ENCODE measurements at places on chromosomes 1 and 21.

- no peak for DNase-seq
Measured at GRCh38 chr1:41383094-41383852, 22.0 kb downstream of the FOXO6 start.

DNA sequence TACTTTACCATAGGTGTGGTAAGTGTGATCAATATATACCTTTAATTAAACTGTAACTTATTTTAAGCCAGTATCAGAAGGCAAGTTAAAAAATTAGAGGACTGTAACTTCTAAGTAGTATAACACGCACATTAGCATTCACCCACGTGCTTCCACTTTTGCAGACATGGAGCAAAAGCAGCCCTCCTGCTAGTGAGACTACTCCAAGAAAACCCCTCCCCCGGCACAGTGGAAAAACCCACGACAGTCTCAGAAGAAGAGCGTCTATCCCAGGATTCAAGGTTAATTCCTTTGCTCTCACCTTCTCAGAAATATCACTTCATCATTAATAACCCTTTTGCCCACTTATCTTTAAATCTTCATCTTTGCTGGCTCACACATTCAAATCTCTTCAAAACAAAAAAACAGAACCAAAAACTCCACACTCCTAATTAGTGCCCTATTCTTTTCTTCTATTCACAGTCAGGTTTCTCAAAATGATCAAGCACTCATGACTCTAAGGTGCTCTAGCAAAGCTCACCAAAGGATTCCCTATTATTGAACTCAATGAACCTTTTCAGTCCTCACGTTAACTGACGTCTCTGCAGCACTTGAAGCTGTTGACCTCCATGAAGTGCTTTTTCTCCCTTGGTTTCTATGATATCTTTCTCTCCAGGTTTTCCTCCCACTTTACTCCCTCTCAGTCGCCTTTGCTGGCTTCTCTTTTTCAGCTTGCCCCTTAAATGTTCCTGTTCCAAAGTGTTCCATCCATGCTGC lies 213.5 kb downstream of the SMYD3 start:
- DNase-seq = no peak

- no peak for DNase-seq
Measured at GRCh38 chr1:38775175-38775845, 84.3 kb downstream of the RRAGC start.

DNA sequence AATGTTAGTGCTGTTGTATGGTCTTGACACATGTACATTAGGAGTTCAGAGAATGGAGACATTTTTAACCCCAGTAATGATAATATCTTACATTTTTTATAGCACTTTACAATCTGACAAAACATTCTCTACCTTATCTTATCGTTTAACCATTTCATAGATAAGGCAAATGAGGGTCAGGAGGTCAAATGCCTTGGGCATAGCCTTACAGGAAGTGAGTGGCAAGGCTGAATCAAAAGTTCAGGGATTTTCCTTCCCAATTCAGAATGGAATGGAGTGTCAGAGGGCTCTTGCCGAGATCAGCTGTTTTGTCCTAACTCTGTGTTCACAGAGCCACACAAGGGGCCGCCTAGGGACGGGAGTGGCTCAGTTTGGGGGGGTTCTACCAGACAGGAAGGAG lies 57.6 kb upstream of the AK4 start:
- DNase-seq = no peak

DNA sequence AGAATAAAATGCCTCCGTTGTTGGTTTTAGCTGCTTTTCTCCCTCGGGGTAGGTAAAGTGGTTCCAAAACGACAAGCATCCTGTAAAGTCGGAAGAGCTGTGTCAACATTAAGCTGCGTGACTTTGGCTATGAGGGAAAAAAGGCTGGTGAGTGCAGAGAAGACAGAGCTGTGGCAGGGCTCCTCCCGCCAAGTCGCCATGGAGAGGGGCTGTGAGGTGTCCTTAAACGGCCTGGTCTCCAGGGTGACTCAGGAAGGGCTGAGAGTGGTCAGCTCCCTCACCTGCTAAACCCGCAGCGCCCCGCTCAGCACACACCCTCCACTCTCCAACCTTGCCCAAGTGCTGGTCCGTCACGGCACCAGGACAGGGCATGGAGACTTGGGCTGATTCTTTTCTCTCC lies 91.6 kb upstream of the SAMD11 start:
- DNase-seq = no peak

DNA sequence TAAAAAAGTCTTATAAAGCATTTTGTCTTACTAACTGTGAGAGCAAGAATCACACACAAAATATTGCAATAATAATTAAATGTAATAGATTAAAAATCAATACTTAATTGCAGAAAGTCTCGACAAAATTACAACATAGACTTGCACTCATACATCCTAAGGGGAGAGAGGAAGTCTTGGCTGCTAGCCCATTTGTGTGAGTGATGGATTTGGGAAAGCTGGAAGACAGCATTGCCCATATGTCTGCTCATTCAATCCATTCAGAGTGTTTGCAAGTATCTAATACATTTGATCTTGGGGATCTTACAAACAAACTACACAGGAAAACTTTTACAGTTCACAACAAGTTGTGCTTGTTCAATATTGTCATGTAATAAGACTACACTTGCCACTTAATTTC lies 140.5 kb downstream of the COL11A1 start:
- DNase-seq = no peak

DNA sequence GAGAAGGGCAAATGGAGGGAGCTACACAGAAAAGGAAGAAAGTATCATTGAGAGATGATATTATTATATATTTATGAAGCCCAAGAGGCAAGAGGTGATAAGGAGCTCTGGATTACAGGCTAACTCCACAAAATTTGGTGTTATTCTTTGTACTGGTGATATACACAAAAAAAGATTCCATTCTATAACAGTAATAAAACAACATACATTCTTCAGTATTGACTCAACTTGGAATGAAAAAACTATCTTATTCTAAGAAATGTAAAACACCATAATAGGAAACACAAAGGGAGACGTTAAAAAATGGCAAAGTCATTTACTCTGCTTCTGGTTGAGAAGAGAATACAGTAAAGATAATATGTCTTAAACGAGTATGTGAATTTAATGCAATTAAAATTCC lies 99.4 kb downstream of the TEX35 start:
- DNase-seq = no peak

- peak; percentile 21 for DNase-seq
Measured at GRCh38 chr1:66445492-66446181, 88.3 kb upstream of the SGIP1 start.

- DNase-seq = no peak
Measured at GRCh38 chr1:167000546-167000945, 11.5 kb downstream of the MAEL start.

DNA sequence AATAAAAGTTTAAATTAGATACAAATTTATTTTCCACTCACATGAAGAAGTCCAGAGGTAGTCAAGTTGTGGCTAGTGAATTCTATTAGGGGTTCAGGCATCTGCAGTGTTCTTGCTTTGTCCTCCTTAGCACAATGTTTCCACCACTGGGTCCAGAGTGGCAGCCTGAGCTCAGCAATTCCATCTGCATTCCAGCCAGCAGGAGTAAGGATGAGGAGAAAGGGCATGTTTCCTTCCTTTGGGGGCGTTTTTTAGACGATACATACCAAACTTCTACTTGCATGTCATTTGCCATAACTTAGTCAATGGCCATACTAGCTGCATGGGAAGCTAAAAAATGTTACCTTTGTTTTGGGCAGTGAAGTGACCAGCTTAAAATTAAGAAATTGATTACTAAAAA lies 98.5 kb upstream of the VANGL1 start:
- no peak for DNase-seq

DNA sequence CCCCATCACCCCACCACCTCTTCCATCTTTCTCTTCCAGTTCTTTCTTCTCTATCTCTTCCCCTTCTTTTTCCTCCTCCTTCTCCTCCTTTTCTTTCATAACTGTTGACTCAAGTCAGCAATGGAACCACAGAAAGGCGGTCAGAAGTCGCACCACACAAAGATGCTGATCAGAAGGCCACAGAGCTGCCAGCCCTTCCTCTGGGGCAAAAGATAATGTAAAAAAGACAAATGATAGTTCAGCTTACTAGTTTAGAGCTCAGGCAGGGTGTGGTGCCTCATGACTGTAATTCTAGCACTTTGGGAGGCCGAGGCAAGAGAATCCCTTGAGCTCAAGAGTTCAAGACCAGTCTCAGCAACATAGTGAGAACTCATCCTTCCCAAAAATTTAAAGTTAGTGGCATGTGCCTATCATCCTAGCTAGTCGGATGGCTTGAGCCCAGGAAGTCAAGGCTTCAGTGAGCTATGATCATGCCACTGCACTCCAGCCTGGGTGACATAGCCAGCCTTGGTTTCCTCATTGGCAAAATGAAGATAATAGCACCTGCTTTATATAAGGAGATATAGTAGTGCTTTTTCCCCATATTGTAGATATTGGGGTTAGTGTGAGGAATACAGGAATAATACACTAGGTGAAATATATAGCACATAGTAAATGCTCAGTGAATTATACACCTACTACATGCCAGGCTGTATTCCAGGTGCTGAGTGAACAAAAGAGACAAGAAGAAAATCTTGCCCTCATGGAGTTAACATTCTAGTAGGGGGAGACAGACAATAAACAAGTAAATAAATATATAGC lies 12.5 kb upstream of the IGSF3 start:
- no peak for DNase-seq

DNA sequence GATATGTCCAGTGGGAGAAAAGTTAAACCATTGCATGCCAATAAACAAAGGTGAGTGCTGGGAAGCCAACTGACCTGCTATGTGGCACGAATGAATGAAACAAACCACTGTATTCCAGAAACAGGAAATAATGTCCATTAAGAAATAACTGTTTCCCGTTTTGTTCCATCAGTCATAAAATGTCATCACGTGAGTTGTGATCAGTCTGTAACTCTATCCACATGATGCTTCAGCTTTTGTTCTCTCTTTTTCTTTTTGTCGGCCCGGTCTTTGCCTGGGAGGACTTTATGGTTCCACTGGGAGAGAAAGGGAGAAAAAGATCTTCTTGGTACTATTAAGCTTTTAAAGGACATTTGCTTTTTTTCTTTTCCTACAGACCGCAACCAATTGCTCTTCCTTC lies 179.9 kb downstream of the TGFB2 start:
- no peak for DNase-seq

DNA sequence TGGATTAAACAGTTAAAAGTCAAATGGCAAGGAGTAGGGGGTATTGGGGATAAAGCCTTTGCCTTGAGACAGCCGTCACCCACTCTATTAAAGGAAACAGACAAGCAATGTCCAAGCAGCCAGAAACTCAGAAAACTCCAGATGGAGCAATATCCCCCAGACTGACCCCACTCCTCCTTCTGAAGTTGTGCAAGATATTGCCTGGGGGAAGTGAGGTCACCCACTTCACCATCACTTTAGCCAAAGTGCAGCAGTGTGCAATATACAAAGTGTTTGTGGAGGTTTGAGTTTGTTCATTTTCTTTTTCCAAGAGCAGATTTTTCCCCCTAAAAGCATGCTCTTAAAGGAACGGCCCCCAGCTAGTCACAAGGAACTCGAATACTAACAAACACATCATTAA lies 125.1 kb downstream of the ETS2 start:
- no peak for DNase-seq

DNA sequence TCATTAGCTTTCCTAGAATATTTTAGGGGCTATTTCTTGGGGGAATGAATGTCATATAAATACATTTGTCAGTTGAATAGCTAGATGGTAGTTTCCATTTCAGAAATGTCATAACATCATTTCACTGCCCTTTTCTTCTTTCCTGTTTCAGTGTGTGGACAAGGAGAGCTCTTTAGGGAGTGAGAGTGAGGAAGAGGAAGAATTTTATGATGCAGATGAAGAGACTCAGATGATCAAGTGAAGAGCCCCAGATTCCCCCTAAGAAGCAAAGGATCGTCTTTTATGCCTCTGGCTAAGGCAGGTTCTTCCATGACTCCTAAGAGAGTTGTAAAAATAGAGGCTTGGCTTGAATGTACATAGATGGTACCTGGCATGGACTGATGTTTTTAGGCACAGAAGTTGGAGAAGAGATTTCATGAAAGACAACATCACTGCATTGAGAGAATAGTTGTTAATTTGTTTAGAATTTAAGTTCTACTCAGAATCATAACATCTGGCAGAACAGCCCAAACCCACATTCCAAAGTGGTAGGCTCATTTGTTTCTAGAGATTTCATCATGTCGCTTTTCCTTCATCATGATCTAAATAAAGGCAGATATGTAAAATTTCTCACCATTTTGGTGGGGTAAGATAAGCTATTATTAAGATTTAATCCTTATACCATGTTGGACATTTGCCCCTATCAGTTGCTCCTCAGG lies 44.2 kb upstream of the MAB21L3 start:
- DNase-seq = no peak

DNA sequence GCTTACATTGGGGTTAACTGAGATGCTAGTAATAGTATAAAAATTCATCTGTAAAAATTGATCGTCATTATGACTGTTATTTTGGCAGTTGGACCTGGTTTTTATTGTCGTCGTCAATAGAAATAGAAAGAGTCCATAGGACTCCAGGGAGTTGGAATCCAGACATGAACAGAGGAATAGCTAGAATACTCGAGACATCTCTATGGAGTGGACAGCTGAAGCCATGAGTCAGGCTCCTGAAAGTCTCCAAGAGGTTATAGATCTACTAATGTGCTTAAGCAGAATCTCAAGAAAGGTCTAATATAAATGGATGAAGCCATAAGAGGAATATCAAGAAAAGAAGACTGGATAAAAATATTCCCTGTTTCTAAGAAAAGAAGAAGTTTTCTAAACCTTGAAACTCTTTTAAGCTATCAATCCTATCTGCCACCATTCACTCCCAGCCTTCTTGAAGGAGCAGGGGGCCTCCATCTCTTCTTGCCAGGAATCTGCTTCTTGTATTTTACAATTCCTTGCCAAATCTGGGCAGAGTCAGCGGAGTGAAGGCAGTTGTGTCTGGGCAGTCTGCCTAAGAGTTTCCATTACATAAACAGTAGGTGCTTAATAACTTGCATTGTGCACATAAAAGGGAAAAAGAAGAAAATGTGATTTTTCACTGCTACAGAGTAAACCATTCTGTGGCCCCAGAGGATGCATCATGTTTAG lies 163.3 kb downstream of the ST6GALNAC5 start:
- DNase-seq = no peak

DNA sequence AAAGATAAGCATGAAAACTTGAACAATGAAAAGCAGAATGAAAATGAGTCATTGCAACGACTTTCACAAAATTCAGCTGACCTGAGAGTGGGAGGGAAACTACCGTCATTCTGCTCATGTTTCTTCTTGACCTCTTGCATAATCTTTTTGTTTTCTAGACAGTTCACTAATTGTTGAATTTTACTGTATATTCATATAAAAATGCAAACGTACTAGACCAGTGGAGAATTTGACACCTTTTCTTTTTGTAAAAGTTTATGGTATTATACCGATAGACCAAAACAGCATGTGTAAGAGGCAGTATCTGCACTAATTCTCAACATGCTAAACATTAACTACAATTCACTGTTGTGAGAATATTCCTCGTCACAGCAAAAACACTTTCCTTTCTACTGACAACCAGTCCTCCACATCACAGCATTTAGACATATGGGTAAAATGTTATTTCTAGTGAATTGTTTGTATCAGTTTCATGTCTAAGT lies 137.8 kb downstream of the GREM2 start:
- no peak for DNase-seq

- DNase-seq = no peak
Measured at GRCh38 chr1:34330061-34330460, 153.4 kb downstream of the C1orf94 start.

- DNase-seq = no peak
Measured at GRCh38 chr21:44849616-44850130, 23.8 kb downstream of the PTTG1IP start.

- peak; percentile 67 for DNase-seq
Measured at GRCh38 chr1:45543581-45544417, 6.8 kb upstream of the AKR1A1 start.

All from germinal center (tissue), 1 donor.